Ecto neural progenitor cell (in vitro differentiated cells): ENCODE measurements at places on chromosomes 6 and 20.

DNA sequence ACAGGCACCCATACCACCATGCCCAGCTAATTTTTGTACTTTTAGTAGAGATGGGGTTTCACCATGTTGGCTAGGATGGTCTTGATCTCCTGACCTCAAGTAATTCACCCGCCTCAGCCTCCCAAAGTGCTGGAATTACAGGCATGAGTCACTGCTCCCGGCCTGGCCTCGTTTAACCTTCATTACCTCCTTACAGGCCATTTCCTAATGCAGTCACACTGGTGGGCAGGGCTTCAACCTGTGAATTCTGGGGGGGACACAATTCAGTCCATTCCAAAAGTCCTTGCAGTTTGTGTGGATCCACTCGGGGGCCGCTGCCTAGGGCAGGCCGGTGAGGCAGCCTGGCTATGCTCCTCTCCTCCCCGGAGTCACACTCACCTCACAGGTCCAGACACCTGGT is 112.4 kb upstream of the SNX9 start:
- no peak for DNase-seq

DNA sequence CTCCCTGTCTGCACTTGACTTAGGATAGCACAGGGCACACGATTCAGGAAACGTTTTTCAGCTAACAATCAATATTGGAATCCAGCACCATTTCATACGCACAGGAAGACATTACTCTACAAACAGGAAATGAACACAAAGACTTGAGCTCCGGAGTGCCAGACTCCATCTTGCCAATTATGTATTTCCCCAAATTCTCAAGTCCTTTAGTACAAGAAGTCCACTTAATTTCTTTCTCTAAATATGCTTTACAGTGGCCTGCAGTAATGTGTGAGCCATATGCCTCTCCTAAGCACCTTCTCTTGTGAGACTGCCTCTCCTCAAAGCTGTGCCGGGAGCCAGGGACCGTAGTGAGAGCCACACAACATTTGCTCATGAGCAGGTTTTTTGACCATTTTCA is 168.2 kb downstream of the THBS2 start:
- DNase-seq, result no peak

DNA sequence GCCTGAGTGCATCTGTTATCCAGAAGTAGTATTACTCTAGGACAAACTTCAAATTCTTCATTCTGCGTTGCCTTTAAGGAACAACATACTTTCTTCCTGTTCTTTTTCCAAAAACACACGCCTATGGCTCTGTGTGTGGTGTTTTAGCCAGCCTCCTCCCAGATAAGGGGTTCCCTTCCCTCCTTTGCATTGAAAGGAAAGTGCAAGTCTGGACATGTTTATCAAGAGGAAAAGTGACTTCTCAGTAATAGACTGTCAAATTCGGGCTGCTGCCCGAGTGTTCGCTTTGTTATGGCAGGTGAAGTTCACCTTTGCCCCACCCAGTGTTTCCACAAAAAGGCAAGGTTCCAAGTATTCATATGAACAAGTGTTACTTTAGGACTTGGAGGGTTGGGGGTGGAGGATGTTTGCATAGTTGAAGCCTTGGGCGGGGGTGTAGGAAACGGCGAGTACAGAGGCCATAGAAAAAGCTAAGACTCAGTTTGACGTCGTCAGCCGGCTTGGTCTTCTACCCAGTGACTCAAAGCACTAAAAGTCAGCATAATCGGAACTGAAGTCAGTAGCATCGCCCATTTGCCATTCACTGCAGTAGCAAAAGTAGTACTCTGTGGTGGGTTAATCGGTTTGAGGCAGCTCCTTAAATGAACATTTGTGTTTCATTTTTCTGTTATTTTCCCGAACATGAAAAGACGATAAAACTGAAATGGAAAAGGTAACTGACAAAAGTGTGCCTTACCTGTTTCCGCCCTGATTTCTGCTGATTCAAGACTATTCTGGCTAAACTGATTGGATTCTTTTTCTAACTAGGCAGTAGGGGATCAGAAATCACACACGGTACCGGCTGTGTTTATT is 12.5 kb downstream of the PRDM1 start:
- no peak for DNase-seq

DNA sequence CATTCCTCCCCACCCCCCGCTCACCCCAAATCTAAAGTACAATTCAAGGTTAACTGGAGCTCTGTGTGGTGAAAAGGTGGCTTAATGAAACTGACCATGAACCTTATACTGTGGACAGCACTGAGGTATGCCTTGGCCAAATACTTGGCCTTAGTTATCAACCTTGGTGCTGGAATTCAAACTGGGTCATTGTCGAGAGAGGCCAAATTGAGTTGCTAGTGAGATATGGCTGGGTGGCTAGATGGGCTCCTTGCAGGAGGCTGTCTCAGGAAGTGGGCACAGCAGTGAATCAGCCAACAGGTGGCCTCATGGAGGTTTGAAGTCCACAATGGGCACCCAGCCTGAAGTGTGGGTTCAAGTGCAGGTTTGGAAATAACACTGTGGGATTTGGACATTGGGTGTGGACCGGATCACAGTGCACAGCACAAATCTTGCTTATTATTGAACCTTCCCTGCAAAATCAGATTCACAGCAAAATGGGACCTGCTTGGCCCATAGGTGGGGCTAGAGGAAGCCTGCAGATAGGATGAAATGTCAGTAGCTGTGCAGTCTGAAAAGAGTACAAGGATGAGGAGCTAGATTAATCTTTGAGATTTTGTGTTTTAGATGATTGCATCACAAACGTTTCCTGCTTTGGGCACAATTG is 5.6 kb upstream of the BTBD3 start:
- no peak for DNase-seq

- DNase-seq, result no peak
These were observed 75.5 kb downstream of the SLC22A23 start for GRCh38 chr6:3381233-3381921.

- peak; percentile 71 for DNase-seq
These were observed 191.1 kb downstream of the TAF4 start for GRCh38 chr20:61874421-61875068.
